ENCODE measurements at places on chromosomes 3 and 15.

- DNase-seq: no peak
These were observed 9.4 kb upstream of the ERC2 start for GRCh38 chr3:56477646-56478045.

GRCh38 chr15:101368086-101368780 lies 73.2 kb upstream of the SNRPA1 start:
- no peak for DNase-seq

DNA sequence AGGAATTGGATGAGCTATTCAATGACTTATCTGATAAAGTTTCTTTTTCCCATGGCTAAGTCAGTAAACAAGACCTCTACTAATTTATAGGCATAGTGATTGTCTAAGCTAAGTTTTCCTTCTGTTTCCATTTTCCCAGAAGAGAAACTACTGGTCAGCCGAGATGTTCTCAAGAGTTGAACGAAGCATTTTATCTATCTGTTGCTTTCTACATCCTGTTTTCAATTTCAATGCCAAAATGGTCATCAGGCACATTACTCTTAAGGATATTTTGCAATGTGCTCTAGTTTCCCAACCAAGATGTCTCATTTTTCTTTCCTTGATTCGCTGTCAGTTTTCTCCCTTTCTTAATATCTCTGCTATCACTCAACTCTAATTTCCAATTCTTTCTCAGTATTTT lies 228.7 kb downstream of the MBNL1 start:
- no peak for DNase-seq

DNA sequence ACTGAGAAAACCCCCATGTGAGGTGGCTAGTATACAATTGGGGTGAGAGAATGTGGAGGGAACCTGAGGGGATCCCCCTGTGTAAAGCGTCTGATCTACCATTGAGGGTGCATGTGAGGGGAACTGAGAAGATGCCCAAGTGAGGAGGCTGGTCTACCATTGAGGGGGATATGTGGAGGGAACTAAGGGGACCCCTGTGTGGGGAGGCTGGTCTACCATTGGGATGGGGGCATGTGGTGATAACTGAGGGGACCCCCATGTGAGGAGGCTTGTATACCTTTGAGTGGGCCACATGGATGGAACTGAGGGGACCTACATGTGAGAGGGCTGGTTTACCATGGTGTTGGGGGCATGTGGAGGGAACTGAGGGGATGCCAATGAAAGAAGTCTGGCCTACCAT lies 160.8 kb downstream of the FBLN2 start:
- peak; percentile 1 for DNase-seq

GRCh38 chr15:68933001-68933400 lies 2.7 kb downstream of the SPESP1 start:
- no peak for DNase-seq

- DNase-seq: no peak
These were observed 34.7 kb downstream of the ARRDC4 start for GRCh38 chr15:97995192-97995591.

- no peak for DNase-seq
These were observed 303.9 kb upstream of the RASGRP1 start for GRCh38 chr15:38868326-38869114.

- DNase-seq: no peak
These were observed 5.0 kb downstream of the CMTM8 start for GRCh38 chr3:32243519-32243918.

DNA sequence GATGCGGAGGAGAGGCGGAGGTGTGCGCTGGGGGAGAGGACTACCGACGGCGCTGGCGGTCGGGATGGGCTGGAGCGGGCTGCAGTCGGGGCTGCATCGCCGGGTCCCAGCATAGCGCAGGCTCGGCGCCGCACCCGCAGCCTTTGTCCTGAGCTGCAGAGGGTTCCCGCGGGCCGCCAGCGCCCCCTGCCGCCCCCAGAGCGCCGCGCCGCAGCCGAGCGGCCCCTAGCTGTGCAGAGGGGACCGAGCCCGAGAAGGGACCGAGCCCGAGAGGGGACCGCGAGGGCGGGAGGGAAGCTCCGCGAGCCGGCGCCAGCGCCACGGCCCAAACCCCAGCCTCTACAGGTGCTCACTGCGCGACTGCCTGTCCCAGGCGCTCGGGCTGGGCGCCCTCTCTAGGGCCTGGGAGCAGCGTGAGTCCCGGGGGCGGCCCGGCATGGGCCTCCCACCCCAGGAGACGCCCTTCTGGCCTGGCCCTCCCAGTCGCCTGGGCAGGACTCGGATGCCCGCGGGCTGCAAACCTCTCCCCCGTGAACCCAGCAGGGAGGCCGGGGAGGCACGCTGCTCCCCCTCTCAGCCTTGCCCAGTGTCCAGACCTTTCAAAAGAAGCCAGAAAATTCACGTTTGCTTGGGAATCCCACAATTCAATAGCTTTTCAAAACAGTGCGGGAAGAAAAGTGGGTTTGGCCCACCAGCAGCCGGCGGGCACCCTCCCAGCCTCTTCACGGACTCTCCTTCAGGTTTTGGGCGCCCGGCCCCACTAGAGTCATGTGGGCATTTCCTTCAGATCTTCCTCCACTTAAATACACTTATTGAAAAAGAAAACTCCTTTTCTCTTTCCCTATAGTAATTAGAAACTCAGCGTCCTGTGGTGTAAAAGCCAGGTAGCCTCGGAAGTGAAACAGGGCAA lies 134.7 kb downstream of the TPRA1 start:
- DNase-seq: peak; percentile 60
